Muscle of arm (tissue), 14 donors: ENCODE measurements at places on chromosomes 3 and 15.

DNA sequence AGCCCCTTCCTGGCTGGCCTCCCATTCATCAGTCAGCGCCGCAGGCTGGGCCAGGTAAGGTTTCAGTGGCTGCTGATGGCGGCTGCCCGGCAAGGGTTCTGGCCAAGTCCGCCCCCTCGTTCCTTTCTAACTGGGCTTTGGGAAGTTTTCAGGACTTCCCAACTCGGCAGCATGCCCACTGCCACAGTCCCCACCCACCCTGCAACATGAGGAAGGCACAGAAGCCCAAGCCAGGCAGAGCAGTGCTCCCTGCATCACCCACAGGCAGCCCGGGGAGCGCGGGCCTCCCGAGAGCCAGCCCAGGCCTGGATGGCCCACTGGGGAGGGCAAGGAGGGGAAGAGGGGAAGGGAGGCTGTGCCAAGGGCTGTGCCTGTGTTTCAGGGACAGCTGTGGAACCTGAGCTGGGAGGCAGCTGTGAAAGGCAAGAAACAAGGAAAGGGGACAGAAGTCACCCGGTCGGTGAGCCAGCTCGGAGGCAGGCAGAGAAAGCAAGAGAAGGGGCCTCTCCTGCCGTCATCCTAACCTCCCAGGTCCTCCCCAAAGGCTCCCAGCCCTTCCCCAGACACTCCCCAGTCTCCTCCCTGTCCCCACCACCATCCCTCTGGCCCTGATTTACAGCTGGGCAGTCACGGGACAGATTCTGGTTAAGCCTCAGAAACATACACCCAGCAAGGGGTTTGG, 73.9 kb downstream of the CPN2 start:
- DNase-seq, result peak; percentile 74

DNA sequence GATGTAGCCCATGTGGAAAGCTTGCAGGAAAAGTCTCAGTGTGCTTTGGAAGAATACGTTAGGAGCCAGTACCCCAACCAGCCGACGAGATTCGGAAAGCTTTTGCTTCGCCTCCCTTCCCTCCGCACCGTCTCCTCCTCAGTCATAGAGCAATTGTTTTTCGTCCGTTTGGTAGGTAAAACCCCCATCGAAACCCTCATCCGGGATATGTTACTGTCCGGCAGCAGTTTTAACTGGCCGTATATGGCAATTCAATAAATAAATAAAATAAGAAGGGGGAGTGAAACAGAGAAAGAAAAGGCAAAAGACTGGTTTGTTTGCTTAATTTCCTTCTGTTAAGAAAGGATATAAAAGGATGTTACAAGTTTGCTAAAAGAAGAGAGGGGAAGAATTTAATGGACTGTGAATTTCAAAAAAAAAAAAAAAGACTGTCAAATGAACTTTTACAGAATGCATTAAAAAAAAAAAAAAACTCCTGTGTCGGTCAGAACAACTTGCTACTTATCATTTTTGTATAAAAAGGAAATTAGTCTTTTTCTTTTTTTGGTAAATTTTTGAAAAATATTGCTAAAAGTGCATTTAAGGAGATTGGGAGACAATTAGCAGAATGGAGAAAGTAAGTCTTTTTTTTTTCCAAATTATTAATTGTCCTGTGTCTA, 7.0 kb downstream of the NR2F2 start:
- DNase-seq, result no peak

- no peak for DNase-seq
Observed at GRCh38 chr15:45913451-45913850, 278.6 kb downstream of the SQOR start.

DNA sequence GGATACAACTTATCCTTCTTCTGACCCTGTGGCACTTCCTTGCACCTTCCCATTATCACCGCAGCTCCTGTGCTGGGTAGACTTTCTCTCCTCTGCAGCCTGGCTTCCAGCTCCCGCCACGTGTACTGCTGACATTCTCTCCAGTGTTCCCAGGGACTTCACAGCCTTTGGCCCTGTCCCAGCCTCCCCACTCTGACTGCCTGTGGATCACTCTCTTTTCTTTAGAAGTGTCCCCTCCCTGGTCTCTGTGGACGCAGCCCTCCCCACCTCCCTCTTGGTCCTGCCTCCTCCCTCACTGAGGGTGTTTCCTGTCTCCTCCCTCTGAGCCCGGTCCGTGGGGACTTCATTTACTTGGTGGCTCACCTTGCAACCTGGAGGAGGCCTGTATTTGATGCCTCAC, 17.4 kb downstream of the PDIA5 start:
- no peak for DNase-seq

DNA sequence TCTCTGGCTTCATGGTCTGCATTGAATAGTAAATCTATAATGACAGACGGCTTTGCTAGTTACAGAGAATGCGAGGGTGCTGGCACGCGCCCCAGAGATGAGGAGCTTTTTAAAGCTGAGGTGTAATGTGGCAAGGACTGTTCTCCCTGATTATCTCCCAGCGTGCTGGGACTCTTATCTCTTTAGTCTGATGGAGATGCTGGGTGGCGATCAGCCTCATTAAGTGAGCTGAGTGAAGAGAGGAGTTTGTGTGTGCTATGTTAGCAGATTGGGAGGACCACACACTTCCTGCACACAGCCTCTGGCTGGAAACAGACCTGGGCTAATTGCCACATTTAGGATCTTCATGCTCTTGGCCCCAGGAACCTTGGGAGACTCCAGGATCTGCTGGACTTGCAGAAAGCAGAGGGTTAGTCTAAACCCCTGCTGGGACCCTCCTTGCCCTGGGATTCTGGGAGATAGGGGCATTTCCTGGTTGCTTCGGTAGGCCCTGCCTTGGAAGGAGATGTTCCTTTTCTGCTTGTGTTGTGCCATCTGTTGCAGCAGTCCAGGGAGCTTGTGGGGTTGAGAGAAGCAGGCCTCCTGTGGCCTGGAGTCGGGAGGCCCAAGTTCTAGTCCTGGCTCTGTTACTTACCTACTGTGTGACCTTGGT, 15.0 kb downstream of the PDIA5 start:
- no peak for DNase-seq

DNA sequence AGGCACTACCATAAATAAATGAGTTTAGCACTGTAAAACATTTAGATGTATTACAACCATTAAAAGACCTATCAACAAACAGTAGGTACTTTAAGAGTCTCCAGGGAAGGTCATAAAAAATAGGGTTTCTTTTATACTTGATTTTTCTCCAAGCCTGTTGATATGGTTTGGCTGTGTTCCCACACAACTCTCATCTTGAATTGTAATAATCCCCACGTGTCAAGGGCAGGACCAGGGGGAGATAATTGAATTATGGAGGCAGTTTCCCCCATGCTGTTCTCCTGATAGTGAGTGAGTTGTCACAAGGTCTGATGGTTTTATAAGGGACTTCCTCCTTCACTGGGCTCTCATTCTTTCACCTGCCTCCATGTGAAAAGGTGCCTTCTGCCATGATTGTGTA, 468.9 kb upstream of the UBE2E2 start:
- no peak for DNase-seq

DNA sequence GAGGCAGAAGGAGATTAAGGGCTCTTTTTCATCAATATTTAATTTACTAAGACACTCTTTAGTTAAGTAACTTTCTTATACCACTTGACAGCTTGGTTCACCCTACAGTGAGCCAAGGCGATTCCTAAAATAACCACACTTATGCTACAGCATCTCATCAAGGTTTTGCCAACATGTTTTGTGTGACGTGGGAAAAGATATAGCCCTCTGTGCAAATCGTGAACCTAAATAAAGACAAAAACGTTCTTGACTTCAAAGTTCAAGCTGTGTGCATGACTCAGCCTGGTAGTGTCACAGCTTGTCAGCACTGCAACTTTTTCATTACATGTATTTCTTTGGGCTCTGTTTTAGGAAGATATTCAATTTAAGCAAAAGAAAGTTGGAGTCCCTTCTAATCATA, 297.0 kb upstream of the EPHA3 start:
- DNase-seq, result no peak

DNA sequence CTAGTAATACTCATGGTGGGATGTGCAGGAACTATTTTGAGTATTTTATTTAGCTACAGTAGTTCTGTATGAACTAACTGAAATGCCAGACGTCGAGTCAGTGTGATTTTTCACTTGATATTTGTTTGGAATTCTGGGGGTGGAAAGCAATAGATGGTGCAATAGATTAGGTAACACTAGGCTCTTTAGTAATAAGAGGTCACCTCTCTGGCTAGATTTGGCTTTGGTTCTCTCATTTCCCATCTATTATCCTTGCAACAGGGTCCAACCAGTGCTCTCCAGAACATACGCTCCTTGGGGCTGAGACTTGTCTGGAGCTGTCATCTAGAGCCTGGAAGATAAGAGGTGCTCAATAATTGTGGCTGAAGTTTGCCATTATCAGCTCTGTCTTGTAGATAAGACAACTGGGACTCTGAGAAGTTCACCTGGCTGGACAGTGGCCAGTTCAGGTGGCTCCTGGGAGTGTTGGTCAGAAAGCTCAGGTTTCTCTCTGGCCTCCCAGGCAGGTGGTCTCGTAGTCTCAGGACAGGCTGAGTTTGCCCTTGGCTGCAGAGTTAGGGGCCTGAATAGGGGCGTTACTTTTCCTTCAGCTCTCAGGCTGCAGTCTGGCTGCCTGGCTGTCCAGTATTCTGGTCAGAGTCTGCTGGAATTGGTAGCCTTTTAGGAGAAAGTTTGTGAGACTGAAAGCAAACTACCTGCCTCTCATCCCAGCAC, 277.5 kb upstream of the RGMA start:
- no peak for DNase-seq

GRCh38 chr3:38003371-38003816, 12.8 kb downstream of the VILL start:
- peak; percentile 58 for DNase-seq

GRCh38 chr3:32498252-32498651, 4.4 kb downstream of the CMTM6 start:
- no peak for DNase-seq

GRCh38 chr15:88454236-88454635, 13.0 kb downstream of the MRPL46 start:
- no peak for DNase-seq

GRCh38 chr3:65996589-65996988, 42.1 kb downstream of the MAGI1 start:
- no peak for DNase-seq

- no peak for DNase-seq
Observed at GRCh38 chr3:113831103-113831355, 7.6 kb upstream of the GRAMD1C start.

DNA sequence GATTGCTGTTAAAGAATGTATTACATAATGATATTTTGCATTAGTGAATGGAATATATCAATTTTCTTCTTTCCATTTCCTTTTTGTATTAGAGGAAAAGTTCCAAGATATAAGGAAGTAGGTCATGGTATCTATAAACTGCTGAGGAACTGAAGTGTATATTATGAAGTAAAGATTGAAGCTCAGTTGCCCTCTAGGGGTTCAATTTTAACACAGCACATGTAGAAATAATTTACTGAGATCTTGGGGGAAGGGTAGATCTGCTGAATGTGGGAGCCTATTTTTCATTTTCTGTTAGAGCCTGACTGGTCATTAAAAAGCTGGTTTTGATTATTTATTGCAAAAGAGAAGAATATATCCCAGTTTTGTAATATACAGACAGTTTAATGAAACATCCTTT, 45.2 kb downstream of the CMC1 start:
- DNase-seq, result peak; percentile 29

GRCh38 chr3:72533591-72534473, 314.4 kb downstream of the SHQ1 start:
- no peak for DNase-seq

- no peak for DNase-seq
Observed at GRCh38 chr3:59424268-59425010, 374.6 kb upstream of the CFAP20DC start.

GRCh38 chr3:134242649-134243617, 7.7 kb downstream of the RYK start:
- no peak for DNase-seq

DNA sequence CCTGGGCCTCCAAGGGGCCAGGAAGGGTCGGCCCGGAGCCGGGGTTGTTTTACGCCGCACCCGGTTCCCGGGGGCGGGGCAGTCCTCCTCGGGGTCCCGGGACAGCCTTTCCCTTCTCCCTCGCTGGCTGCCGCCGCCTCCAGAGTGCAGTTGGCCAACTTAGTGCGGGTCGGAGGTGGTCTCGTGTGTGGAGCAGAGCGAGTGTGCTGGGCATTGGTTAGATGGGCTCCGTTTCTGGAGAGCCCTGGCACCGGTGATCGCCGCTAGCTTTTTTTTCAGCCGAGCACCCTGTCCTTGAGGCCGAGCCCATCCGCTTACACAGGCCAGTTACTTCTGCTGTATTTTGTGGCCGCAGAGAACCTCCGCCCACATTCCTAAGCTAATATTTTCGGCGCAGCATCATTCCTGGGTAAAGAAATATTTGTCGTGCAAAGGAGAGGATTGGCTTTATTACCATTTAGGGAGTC, 585 bp downstream of the KIF23 start:
- peak; percentile 38 for DNase-seq

GRCh38 chr3:10192953-10193691, 28.4 kb downstream of the IRAK2 start:
- DNase-seq, result no peak

GRCh38 chr3:140166861-140167599, 232.0 kb downstream of the CLSTN2 start:
- no peak for DNase-seq

DNA sequence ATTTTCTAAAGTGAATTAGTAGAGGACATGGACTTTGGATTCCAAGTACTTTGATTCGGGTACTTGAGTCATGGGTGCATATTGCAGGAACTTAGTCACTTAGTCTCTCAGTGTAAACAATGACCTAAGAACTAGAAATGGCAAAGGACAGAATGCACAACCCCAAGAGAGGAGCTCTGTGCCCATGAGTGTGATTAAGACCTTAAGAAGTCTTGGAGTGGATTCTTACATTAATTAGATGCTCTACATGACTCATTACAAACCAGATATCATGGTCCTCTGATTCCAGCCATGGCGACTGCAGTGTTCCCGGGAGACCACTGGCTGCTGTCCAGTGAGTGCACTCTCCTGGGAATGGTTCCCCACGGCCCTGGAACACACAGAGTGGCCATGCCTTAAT, 251.5 kb downstream of the GABRG3 start:
- DNase-seq, result no peak

DNA sequence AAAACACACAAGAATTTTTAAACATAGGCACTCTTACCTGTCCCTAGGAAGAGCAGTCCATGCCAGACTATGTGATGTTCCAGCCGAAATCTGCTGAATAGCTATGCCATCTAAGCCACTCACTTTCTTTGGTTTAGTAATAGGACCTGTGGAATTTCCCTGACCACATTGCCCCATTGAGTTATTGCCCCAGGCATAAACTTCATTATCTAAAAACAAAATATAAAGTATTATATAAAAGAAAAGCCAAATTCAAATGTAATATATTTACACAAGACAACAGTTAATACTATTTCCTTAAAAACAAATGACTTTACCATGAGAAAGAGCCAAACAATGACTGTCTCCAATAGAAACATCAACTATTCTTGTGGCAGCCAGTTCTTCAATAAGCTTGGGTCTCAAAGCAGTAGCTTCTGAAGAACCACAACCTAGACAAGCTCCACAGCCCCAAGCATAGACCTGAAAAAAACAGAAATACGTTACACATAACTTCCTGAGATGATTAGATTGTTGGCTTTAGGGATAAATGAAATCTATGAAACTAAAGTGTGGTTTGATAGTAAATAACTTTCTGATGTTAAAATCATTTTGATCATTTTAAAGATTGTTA, 84.3 kb downstream of the HERC1 start:
- DNase-seq, result no peak

GRCh38 chr3:71125738-71126137, 457.8 kb downstream of the FOXP1 start:
- no peak for DNase-seq

GRCh38 chr3:184338511-184338945, 1.1 kb downstream of the FAM131A start:
- DNase-seq, result peak; percentile 90
